ENCODE measurements at places on chromosomes 6 and 20.

- no peak for DNase-seq
Observed at GRCh38 chr6:35483893-35484645, 12.8 kb downstream of the TEAD3 start.

GRCh38 chr6:83958241-83958685, 75.3 kb upstream of the MRAP2 start:
- DNase-seq = no peak

GRCh38 chr6:128711149-128711548, 171.8 kb upstream of the LAMA2 start:
- DNase-seq = no peak

DNA sequence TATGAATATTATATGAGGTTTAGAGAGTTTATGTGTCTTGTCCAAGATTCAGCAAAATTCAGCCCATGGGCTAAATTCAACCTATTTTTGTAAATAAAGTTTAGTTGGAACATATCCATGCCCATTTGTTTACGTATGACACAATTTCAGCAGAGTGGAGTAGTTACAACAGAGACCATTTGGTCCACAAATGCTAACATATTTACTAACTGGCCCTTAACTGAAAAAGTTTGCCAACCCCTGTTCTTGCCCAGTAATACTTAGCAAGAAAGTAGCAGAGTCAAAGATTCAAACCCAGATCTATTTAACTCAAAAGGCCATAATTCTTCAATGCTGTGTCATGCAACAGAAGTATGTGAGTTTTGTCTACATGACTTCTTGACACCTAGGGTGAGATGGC, 561.0 kb downstream of the PTPRT start:
- no peak for DNase-seq

GRCh38 chr6:81216668-81217067, 535.8 kb downstream of the TENT5A start:
- no peak for DNase-seq

DNA sequence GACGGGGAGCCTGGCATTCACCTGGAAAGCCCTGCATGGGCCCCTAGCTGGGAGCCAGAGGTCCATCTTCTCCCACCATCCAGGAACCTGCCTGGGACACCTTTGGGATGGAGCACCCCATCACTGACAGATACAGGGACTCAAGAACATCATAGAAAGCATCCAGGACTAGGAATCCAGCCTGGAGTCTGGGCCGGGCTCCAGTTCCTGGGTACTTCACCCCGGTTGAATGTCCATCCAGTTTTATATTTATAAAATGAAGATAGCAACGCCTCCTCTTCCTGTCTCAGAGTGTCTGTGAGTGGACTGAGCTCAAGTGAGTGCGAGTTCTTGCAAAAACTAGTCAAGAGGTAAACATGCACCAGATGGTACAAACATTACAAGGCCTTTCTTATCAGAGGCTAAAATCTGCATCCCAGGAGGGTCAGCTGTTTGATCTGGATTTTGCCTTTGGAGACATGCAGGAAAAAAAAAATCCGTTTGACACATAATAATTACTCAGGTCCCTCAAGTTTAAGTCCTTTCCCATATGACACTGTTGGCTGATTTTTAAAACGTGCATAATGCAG, 27.4 kb downstream of the ZC3H12D start:
- no peak for DNase-seq

- no peak for DNase-seq
Observed at GRCh38 chr6:117564681-117565080, 37.6 kb downstream of the GOPC start.

DNA sequence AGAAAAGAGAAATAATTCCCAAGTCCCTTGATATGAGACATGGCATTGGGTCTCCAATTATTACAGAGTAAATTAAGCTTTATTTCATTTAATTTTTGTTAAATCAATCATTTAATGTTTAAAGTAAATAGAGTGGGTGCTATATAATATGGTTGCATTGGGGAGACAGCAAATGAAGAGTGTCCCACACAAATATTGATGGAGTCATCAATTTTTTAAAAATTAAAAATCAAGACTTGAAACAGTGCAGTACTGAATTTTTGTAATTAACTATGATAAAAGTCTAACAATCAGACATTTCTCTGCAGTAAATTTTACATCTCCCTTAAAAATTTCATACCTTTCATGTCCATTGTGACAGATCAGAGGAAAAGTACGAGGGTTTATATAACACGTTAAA, 193.9 kb upstream of the ID4 start:
- DNase-seq = no peak

DNA sequence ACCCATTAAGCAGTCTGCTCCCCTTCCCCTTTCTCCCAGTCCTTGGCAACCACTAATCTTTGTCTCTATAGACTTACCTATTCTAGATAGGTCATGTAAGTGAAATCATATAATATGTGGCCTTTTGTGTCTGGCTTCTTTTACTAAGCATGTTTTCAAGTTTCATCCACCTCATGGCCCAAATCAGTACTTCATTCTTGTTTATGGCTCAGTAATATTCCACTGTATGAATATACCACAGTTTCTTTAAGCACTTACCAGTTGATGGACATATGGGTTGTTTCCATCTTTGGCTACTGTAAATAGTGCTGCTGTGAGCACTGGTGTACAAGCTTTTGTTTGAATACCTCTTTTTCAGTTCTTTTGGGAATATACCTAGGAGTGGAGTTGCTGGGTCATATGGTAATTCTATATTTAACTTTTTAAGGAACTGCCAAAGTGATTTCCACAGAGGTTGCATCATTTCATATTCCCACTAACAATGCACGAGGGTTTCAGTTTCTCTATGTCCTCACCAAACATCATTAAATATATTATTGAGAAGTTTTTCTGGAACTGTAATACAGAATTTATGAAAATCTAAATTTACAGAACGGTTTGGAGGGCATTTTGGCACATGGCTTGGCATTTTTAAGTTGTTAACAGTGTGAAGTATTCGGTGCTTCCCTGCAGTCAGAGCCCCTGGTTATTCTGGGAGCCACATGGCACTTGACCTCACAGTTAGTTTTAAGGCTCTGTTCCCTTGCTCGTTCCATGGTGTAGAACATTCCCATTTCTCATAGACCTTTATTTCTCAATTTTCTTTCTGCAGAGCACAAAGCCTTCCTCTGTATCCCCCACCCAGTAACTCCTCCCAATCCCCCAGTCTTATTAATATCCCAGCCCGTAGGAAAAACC, 27.0 kb upstream of the DTNBP1 start:
- DNase-seq = no peak

GRCh38 chr6:14431385-14432330, 314.1 kb downstream of the CD83 start:
- no peak for DNase-seq

DNA sequence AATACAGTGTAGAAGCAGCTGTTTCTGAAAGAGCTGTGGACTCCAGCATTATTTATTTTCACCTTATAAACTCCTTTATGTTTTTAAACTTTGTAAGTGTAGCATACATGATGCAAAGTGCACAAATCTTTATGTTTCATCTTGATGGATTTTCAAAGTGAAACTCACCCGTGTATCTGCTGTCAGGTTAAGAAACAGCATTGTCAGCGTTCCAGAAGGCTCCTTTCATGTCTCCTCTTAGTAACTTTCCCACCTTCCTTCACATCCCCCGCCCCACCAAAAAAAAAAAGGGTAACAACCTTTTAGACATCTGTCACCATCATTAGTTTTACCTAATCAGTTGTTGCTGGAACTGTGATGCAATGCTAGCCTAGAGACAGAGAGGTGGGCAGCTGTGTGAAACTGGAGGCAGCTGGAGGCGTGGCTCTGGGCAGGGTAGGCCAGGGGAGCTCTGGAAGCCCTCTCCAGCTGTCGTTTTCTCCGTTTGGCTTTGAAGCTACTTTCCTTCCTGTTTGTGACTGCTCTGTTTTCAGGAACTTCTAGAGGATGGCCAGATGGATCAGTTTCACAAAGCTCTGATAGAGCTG, 7.2 kb downstream of the ACTR5 start:
- no peak for DNase-seq

Data from CD8-positive, alpha-beta memory T cell (primary cell).